Stimulated activated naive CD4-positive, alpha-beta T cell treated with Interleukin-2 at 50 U/mL for 16 hours (primary cell): ENCODE measurements at places on chromosomes 16 and 17.

DNA sequence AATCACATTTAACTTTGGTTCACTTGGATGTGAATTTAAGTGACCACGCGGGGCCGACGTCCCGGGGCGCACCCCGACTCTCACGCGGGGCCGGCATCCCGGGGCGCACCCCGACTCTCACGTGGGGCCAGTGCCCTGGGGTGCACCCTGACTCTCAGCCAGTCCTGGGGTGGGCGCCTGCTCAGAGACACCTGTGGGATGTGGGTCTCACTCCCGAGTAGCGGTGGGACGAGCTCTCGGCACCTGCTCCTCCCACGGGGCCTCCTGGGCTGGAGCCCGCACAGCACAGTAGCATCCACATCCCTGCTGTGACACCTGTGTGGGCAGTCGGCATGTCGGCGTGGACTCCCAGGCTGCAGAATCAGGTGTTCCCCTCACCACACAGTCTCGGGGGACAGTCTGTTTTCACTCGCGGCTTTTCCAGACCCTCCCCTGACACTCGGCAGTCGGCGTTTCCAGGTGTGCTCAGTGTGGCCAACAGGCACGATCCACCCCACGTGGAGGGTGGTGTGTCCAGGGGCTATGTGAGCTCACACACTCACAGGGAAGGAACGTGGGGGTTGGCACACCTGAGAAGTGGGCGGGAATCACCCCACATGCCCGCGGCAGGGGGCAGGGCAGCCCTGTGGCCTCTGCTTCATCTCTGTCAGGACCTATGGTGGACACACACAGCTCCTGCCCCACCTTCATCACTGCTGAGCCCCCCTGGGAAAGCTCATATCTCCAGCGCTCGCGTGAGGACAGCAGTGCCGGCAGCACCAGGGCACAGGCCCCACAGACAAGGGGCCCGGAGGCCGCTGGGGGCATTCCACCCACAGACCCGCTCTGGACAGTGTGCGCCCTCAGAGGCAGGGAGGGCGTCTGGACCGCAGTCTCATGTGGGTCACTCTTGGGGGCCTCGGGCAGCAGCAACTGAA lies 51.8 kb downstream of the LMF1 start:
- no peak for DNase-seq

- no peak for DNase-seq
Observed at GRCh38 chr17:1915889-1916288, 86.1 kb downstream of the RPA1 start.

DNA sequence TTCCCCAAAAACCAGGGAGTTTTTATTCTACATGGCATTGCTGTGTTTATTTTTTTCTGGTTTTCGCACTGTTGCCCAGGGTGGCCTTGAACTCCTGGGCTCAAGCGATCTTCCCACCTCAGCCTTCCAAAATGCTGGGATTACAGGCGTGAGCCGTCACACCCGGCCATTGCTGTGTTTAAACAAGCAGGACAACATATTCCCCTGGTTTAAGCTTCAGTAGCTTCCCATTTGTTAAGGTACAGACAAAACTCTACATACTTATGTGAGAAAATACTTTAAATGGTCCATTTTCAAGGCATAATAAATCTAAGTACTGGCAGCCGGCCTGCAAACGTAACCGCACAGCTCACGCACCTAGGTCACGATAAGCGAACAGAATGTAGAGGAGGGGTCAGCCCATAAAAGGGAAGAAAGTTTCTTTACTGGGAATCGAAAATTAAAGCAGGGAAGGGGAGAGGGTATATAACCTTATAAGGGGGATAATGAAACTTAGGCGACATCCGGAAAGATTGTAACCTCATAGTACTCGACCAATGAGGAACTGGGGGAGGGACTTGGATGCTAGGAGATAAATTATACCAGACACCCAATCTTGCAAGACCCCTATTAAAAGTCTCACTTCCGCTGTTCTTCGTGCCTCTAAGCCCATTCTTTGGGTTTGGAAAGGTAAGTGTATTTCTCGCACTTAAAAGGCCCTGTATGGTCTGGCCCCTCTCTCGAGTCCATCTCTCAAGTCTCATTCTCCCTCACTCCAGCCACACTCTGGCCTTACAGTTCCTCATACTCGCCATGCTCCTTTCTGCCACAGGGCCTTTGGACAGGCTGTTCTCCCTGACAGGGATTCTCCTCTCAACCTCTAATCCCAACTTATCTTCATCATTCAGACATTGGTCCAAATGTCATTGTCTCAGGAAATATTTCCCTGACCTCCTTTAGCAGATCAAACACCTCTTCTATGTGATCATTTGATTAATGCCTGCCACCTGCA lies 59.2 kb downstream of the TEX14 start:
- DNase-seq: no peak

- no peak for DNase-seq
Observed at GRCh38 chr17:41324180-41325075, 8.9 kb upstream of the KRTAP17-1 start.

- DNase-seq: no peak
Observed at GRCh38 chr17:52895272-52895671, 736.8 kb upstream of the CA10 start.

DNA sequence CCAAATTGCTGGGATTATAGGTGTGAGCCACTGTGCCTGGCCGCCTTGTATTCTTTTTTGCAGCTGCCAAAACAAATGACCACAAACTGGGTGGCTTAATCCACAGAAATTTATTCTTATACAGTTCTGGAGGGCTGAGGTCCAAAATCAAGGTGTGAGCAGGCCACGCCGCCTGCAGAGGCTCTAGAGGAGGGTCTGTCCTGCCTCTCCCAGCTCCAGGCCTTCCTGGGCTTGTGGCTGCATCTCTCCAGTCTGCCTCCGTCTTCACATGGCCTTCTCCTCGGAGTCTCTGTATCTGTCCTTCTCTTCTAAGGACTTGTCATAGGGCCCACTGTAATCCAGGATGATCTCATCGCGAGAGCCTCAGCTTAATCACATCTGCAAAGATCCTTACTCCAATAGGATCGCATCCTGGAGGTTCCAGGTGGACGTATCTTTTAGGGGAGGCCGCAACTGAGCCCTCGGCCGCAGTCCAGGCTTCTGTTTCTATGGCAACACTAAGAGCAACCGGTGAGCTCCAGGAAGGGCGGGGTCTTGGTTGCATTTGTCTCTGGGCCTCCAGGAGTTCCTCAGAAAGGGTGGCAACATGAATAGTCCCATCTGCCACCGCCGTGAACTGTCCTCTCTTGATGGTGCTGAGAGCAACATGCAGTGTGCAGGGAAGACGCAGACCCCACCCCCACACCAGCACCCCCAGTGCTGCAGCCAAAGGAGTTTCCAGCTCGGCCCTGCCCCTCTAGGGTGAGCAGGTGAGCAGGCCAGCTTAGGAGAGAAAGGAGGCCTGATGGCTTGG lies 29.5 kb upstream of the CREBBP start:
- no peak for DNase-seq

- DNase-seq: no peak
Observed at GRCh38 chr17:3049705-3050295, 13.6 kb downstream of the OR1D5 start.

DNA sequence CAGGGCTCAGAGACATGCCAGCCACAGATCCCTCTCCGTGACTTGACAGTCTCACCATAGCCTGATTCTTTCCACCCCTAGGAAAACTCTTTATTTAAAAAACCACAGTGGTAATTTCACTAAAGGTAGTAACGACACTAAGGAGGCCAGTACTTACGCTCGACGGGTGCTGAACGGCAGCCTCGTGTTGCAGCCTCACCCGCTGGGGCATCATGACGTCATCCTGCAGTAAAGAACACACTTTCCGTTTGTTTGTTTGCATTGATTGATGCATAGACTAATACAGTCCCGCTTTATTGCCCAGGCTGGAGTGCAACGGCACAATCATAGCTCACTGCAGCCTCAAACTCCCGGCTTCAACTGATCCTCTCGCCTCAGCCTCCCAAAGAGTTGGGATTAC lies 65.1 kb upstream of the METRNL start:
- no peak for DNase-seq

GRCh38 chr16:64083428-64084129 lies 1038.3 kb downstream of the CDH11 start:
- no peak for DNase-seq

DNA sequence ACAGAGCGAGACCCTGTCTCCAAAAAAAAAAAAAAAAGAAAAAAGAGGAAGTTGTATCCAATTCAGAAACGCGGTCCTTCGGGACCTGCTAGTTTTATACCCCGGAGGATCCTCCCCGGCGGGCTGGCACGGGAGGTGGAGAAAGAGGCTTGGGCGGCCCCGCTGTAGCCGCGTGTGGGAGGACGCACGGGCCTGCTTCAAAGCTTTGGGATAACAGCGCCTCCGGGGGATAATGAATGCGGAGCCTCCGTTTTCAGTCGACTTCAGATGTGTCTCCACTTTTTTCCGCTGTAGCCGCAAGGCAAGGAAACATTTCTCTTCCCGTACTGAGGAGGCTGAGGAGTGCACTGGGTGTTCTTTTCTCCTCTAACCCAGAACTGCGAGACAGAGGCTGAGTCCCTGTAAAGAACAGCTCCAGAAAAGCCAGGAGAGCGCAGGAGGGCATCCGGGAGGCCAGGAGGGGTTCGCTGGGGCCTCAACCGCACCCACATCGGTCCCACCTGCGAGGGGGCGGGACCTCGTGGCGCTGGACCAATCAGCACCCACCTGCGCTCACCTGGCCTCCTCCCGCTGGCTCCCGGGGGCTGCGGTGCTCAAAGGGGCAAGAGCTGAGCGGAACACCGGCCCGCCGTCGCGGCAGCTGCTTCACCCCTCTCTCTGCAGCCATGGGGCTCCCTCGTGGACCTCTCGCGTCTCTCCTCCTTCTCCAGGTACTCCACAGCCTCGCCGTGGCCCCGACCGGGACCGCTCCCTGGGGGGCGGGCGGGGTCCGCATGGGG lies at the start of gene CDH3:
CDH3 (plus strand) TSS at position 596 of the 779 bp plus-strand sequence; CDS start at position 666, 70 bp downstream.
- no peak for DNase-seq
